GM23338 (cell line): ENCODE measurements at places on chromosomes 12 and 14. TPM values are rescaled to one million over a fixed set of nuclear protein-coding genes. Genes with fewer than 3 reads are reported as not detected.

The MSI1 gene
- total RNA-seq = 8.1 and 12.8 TPM in 2 replicates

The LRRC43 gene
- not detected in 2 replicates for total RNA-seq

- DNase-seq = no peak
Measured at GRCh38 chr12:46891306-46891705, 65.5 kb upstream of the SLC38A4 start.

DNA sequence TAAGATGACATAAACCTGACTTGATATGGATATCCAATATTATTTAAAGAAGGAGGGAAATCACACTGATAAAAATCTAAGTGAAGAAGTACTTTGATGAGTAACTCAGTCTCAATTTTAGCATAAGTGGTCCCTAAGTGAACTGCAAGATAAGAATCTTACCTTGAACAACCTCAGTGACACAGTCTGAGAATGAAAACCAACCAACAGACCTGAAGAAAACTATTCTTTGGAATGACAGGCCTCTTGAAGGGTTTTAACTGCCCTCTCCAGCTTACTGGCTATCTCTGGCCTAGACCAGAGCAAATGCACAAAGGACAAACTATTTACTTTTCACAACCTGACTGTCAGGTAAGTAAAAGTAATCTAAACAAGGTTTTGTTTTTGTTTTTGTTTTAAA is 44.7 kb downstream of the CPM start:
- DNase-seq = no peak

DNA sequence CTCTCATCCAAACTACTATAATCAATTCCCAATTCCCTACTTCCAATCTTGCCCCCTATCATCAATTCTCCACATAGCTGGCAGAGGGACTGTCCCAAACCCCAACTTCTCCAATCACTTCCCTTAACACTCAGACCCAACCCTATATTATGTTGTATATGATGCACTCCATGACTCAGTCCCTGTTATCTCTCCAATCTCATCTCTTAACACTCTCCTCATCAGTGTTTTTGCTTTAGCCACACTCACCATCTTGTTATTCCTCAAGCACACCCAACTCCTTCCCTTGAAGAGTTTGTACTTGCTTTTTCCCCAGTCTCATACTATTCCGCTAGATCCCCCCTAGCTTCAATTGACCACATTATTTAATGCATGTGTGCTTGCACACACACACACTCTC is 4.9 kb downstream of the RHOJ start:
- no peak for DNase-seq

The CCDC197 gene
- total RNA-seq = not detected in 2 replicates

GRCh38 chr12:40464121-40464520 is 228.1 kb upstream of the CNTN1 start:
- no peak for DNase-seq
